ENCODE measurements at places on chromosomes 12 and 14.

GRCh38 chr14:63952053-63952932, 99.5 kb downstream of the SYNE2 start:
- DNase-seq = no peak

DNA sequence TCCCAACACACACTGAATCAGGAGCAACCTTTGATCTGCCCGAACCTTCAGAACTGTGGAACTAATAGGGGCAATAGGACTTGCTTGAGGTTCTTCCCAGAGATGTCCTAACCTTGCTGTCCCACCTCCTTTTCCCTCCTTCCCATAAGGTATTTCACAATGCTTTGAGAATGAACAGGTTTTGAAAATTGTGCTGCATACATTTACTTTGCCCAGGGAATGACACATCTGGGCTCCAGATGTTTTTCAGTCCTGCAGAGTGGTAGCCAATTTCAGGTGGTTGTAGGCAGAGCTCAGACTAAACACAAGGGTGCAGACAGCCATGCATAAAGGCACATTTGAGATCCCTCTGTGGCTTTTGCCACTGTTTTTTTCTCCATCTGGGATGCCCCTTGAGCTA, 206.7 kb upstream of the PWP1 start:
- no peak for DNase-seq

GRCh38 chr14:98916036-98916435, 356.0 kb downstream of the BCL11B start:
- DNase-seq = no peak

GRCh38 chr14:73267474-73267873, 30.2 kb downstream of the PAPLN start:
- no peak for DNase-seq

GRCh38 chr12:2934371-2934770, 24.8 kb upstream of the TEAD4 start:
- DNase-seq = no peak

DNA sequence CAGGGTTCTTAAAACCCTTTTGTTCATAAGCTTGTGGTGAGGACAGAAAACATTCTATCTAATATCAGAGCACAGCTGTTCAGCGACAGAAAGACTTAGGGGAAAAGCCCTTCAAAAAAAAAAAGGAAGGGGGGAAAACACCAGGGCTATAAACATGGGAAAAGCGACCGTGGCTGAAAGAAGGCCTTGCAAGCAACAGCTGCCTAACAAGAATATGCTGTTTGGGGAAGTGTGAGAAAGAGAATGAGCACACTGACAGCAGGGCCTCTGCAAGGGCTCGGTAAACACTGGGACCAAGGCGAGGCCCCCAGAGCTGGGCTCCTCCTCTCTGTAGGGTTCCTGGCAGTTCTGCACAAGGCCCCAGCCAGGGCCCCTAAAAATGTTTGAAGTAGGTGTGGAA, 27.4 kb upstream of the CCND2 start:
- no peak for DNase-seq

- no peak for DNase-seq
Observed at GRCh38 chr12:101698800-101699347, 1.4 kb downstream of the CHPT1 start.

GRCh38 chr12:19507823-19508222, 68.5 kb downstream of the AEBP2 start:
- DNase-seq = no peak

GRCh38 chr12:1933342-1934051, 15.0 kb upstream of the CACNA2D4 start:
- no peak for DNase-seq

GRCh38 chr14:38208618-38209562, 1.2 kb downstream of the SSTR1 start:
- DNase-seq = no peak

GRCh38 chr12:29990971-29991370, 207.2 kb upstream of the TMTC1 start:
- DNase-seq = no peak

DNA sequence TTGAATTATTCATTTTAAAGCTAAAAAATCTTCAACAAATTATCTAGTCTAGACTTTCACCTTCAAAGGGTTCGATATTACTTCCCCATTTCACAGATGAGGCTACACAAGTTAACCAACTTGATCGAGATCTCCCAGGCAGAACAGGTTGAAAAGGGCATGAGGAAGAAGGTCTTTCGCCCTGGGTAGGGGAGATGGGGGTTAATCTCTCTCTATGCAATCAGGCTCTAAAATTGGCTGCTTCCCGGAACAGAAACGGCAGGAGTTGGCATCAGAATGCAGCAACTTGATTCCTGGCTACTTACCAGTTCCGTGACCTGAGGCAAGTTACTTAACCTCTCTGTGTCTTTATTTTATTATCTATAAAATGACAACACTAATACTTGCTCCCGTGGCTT, 2.4 kb upstream of the CISTR start:
- no peak for DNase-seq

- no peak for DNase-seq
Observed at GRCh38 chr14:90302529-90303303, 29.0 kb downstream of the NRDE2 start.

All from stimulated activated CD4-positive, alpha-beta T cell treated with anti-CD3 and anti-CD28 coated beads, Interleukin-1b, Interleukin-23, amount 100 ng/mL, for 24 hours (primary cell).